ENCODE measurements at places on chromosomes 12 and 14.

DNA sequence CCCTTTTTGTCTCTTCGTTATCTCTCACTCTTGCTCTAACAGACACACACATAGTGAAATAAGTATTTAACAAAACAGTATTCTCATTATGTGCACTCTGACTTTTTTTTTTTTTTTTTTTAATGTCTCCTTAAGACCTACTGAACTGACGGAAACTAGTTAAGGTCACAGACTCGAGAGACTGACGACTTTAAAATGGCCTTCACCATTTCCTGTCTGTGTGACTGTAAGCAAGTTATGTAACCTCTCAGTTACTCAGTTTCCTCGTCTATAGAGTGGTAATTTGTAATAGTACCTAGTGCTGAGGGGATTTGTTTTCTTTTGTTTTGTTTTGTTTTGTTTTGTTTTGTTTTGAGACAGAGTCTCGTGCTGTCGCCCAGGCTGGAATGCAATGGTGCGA lies 284.8 kb downstream of the FBXL14 start:
- DNase-seq: no peak

GRCh38 chr12:93722835-93723567 lies 45.8 kb downstream of the CRADD start:
- DNase-seq: no peak

DNA sequence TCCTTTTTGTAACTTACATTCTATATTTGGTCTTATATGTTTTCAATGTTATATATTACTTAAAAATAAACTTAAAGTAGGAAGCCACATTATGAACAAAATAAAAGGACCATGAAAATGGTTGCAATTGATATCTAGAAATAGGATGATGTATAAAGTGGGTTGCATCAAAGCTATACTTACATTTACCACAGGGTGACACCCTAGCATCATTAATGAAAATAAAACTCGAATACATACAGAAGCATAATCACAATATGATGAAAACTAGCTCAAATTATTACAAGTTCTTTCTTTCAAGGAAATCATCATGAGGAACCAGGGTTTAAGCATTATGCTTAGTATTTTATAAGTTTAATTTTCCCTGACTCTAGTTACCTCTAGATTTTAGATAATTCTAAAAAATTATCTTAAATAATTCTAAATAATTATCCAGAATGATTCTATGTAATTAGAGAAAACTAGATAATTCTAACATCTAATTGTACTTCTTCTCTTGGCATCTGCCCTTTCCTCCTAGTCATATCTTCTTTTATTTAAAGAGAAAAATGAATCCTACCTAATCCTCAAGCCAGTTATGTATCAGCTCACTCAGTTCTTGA lies 31.2 kb downstream of the TAS2R7 start:
- no peak for DNase-seq

GRCh38 chr12:54196396-54196795 lies 7.6 kb upstream of the SMUG1 start:
- DNase-seq: no peak

All from stimulated activated CD8-positive, alpha-beta memory T cell treated with anti-CD3 and anti-CD28 coated beads, Interleukin-15, amount 100 ng/mL, for 1 hour (primary cell).